Glutamatergic neuron (in vitro differentiated cells): ENCODE measurements at places on chromosomes 16 and 17.
A peak's percentile ranks its signal among the peaks of the same experiment; 100 is the strongest.

- no peak for DNase-seq
Observed at GRCh38 chr17:74512036-74512435, 19.2 kb downstream of the CD300LB start.

DNA sequence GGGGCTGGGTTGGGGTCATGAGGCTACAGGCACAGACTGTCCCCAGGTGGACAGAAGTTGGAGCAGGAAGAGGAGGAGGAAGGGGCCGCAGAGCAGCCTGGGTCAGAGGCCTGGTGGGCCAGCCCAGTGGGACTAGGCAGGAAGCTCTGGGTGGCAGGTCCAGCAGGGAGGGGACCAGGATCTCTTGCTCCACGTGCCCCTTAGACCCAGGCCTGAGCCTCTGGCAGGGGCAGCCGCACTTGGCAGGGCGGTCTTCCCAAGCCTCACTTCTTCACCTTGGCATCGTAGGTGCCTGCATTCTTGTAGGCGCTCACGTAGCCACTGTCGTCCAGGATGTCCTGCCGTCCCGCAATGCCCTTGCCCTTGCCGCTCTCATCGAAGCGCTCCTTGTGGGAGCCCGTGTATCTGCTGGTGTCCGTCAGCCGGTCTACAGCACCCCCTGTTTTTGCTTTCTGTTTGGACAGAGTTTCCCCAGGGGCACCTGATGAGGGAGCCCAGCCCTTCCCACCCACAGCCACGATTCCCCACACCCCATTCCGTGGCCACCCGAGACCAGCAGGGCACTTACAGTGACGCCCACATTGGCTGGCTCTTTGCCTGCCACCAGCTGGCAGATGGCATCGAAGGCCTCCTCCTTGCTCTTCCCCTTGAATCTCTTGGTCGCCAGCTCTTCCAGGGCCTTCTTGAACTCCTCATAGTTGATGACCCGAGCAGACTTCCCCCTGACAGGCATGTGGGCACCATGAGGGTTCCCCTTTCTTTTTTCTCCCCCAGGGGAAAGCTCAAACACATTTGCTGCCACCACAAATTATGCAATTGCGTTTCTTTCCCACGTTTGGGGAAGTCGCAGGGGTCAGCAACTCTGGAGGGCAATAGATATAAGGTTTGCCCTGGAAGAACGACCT is 3.1 kb downstream of the TPPP3 start:
- DNase-seq: no peak

DNA sequence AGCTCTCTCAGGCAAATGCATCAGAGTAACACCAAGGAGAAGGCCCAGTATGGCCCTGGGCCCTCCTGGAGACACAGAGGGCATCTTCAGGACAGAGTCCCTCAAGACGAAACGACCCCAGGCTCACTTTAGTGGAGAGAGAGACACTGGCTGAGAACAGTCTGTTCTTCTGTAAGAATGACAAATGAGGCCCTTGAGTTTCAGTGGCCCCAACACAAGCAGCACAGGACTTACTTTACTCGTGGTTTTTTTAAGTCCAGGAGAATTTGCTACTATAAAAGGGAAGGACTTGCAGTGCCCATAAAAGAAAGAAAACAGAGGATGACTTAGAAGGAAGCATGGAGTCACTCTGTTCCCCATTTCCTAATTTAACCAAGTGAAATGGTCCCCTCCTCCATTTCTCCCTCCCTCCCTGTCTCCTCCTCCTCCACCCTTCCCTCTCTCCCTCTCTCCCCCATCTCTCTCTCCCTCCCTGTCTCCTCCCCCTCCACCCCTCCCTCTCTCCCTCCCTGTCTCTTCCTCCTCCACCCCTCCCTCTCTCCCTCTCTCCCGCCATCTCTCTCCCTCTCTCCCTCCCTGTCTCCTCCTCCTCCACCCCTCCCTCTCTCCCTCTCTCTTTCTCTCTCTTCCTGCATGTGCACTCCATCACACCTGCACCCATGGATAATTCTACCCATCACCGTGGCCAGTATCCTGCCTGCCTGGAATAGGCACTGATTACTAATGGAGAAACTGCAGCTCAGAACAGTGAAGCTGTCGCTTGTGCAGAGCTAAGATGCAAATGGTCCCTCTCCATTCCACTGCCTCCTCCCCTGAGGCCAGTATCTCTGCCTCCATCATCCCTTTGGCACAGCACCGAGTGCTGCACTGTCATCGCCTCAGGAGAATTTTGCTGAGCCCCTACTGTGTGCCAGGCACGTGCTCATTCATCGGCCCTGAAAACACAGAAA is 47.3 kb upstream of the RBFOX3 start:
- no peak for DNase-seq

- peak; percentile 48 for DNase-seq
Observed at GRCh38 chr17:45149669-45150664, 1.7 kb downstream of the HEXIM1 start.

DNA sequence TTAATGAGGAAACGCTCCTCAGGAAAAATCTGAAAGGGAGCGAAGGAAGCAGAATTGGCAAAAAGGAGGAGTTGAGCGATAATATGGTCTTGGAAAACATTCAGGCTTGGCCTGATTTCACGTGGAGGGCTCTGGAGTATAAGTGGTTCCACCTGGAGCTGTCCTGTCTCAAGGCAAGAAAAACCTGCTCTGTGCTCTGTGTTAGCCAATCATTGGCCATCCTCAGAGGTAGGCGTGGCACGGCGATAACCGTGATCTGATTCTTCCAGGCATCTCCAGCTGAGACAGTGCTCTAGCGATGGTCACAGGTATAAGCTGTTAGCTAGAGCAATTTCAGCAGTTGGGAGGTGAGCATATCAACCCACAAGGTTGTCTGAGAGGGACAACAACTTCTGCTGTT is 450.5 kb upstream of the MAF start:
- no peak for DNase-seq

GRCh38 chr16:88782454-88783390 is 2.3 kb downstream of the PIEZO1 start:
- DNase-seq: peak; percentile 12

- peak; percentile 97 for DNase-seq
Observed at GRCh38 chr16:30984669-30985400, at the start of gene HSD3B7. TSS of gene HSD3B7 (plus strand) at chr16:30985207. CDS start at chr16:30985659, 452 bp downstream.

- no peak for DNase-seq
Observed at GRCh38 chr16:83310816-83311215, 497.0 kb upstream of the HSBP1 start.

DNA sequence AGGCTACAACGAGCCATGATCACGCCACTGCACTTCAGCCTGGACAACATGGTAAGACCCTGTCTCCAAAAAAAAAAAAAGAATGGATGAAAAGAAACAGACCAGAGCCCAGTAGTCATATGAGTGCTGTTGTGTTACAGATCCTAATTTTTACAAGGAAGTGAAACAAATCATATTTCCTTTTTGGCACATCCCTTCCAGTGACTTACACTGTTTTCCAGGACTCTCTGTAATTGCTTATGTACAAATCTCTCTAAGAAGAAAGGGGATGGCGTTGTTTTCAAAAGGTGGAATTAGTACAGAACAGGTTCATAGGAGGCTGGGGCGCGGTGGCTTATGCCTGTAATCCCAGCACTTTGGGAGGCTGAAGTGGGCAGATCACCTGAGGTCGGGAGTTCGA is 19.8 kb upstream of the ZNF594 start:
- no peak for DNase-seq

GRCh38 chr16:81483064-81483969 is 38.7 kb downstream of the CMIP start:
- no peak for DNase-seq

DNA sequence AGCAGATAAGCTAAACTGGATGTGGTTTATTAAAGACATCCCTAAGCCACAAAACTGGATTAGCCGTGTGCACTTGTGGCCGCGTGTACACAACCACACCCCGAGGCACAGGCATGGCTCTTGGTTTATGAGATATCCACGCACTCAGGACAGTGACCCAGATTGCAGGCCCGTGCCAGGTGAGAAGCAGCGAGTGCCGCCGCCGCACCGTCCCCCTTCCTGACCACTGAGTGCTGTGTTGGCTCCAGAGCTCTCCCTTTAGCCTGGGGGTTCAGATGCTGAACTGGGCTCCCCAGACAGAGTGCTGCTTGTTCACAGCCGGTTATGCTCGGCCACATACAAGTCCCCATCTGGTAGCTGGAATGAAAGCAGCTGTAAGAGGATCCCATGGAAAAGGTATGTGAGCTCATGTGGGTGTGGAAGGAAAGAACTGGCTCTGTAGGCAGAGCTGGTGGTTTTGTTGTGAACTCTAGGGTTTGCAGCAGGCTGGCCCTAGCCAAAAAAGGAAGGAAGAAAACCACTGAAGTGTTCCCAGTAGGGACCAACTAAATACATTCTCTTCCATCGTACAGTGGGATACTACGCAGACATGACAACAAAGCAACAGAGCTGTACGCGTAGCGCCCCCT is 29.5 kb downstream of the KNOP1 start:
- no peak for DNase-seq

- DNase-seq: no peak
Observed at GRCh38 chr17:64771980-64772844, 110.1 kb upstream of the SMURF2 start.

DNA sequence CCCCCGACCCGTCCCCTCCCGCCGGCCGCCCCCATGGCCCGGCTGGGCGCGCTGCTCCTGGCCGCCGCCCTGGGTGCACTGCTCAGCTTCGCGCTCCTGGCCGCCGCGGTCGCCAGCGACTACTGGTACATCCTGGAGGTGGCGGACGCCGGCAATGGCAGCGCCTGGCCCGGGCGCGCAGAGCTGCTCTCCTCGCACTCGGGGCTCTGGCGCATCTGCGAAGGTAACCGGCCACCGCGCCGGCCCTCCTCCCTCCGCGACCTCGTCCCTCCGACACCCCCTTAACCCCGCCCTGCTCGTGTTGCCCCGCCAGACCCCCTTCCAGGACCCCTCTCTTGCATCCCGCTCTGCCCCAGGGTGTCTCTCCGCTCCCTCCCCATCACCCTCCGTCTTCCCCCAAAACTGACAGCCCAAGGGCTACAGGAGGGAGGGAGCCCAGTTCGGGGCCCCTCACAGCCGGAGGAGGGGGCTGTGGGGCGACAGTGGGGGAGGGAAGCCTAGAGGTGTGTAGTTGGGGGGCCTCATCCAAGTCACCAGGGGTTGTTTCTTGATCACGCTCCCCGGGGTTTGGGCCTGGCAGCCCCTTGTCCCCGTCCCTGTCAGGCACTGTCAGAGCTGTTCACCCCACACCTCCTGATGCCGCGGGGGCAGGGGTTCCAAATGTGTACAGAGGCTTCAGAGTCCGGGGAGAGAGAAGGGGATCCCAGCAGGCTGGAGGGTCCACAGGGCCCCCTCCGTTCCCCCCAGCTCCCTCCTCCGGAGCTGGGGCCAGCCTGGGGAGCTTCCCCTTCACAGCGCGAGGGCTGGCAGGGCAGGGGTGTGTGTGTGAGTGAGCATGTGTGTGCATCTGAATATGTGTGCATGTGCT is 794 bp downstream of the TMEM235 start:
- peak; percentile 71 for DNase-seq

DNA sequence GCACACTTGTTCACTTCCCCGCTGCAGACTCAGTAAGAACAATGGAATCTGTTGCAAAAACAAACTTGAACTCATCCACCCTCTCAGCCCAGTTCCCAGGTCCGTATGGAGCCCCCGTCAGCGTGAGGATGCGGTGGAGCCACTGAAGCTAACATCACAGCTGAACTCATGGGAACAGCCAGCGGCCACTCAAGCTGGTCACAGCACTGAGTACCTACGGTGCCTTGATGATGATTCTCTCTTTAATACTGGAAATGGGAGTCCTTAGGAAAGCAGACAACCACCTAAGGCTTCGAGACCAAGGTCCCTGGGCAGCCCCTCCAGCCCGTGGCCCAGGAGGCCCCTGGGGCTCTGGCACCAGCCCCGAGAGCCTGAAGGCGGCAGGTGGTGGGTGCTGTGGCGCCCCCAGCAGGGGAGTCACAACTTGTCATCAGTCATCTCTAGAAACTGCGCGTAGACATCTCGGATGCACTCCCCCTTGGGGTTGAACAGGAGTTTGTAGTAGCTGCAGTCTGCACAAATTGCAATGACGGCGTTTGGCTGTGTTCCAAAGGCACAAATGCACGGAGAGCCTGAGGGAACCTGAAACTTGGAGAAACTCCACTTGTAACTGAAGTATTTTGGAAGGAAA is 31.0 kb upstream of the RHOT1 start:
- peak; percentile 40 for DNase-seq

GRCh38 chr16:89629827-89630610 is 16.6 kb downstream of the DPEP1 start:
- DNase-seq: no peak

- no peak for DNase-seq
Observed at GRCh38 chr17:33435721-33436301, 142.7 kb upstream of the ASIC2 start.

DNA sequence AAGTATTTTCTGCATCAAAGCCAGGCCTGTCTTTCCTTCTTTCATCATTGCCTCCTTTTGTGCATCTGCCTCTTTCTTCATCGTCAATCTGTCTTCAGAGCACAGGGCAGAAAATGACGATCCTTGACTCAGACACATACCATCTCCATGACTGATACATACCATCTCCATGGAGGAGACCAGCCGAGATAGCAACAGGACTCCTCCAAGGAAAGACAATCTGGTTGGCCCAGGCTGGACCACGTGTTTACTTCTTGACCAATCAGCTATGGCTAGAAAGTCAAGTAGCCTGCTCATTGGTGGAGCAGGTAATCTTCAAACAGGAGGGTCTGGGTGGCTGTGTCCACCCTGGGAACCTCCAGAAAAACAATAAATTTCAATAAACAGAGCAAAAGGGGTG is 164.6 kb downstream of the CPPED1 start:
- DNase-seq: no peak

GRCh38 chr17:77361986-77362620 is 221.3 kb downstream of the SEC14L1 start:
- no peak for DNase-seq
